ENCODE measurements at places on chromosomes 2 and 18.

GRCh38 chr2:12641441-12641840 lies 75.3 kb upstream of the TRIB2 start:
- DNase-seq, result no peak

- DNase-seq, result peak; percentile 39
These were observed 181.7 kb downstream of the ANAPC1 start for GRCh38 chr2:111702119-111702803.

GRCh38 chr2:102690012-102690411 lies 70.7 kb downstream of the SLC9A2 start:
- no peak for DNase-seq

DNA sequence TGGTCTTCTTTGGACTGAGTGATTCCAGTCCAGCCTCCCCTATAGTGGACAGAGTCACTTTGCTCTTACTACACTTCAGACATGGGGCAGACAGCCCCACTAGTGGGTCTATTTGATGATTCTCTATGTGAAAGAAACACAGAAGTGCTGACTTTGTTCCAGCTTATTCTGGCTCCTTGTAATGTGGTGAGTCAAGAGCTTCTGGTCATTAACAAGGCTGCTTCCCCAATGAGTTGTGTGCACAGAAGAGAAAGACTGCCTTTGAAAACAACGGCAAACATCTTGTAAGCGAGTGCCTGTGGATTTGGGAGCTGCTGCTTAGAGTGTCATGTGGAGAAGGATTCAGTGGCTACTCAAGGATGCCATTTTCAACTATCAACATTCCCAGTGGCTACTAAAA lies 39.1 kb downstream of the RMC1 start:
- DNase-seq, result no peak

DNA sequence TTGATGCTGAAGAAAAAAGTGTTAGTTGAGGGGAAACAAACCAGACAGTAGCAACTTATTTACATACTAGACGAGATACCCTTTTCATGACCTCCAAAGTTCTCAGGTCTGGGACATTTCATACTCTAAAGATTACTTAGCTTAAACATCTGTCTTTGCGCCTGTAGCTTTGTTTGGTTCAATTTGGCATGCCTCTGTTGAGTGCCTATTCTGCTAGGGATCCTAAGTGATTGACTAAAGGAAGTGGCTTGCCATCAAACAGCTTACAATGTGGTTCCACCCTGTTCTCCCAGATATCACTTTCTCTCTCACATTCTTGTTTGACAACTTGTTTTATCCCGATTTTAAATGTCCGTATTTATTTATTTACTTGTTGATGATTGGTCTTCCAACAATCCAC lies 488.8 kb downstream of the PARD3B start:
- DNase-seq, result peak; percentile 14

DNA sequence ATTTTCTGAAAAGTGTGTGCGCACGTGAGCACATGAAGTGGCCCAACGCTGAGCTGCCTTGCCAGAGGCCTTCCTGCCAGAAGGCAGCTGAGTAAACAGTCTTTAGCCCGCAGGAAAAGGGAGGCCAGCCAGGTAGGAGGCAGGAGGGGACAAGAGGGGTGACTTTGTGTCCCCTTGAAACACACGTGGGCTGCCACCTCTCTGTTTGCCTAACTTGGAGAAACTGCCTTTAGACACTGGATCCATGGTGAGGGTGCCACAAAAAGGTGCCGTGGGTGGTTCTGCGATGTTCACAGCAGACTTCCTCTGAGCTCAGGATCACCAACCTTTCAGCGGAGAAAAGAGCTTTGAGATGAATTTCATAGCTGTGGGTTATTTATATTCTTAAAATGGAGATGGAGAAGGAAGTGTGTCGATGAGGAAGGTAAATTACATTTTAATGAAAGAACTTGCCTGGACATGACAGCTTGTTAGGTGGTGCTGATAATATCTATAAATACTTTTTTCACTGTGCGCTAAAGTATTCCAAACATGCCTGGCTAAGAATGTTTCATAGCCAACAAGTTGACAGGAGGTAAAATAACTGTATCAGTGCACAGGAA lies 36.6 kb upstream of the ASB1 start:
- no peak for DNase-seq

DNA sequence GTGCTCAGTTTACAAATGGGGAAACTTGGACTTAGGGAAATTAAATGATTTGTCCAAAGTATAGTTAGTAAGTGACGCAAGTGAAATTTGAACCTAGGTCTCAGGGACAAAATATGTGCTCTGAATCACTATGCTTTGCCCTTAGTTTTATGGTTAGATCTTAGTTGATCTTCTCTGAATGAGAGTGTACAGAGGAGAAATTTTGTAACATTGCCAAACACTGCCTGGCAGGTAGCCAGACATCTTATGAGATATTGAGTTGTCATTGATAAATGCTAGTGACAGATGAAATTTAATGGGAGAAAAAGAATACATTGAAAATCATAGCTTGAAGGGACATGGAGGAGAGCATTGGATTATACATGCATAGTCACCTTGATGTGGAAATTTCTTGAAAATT lies 91.4 kb downstream of the GALNT1 start:
- no peak for DNase-seq

DNA sequence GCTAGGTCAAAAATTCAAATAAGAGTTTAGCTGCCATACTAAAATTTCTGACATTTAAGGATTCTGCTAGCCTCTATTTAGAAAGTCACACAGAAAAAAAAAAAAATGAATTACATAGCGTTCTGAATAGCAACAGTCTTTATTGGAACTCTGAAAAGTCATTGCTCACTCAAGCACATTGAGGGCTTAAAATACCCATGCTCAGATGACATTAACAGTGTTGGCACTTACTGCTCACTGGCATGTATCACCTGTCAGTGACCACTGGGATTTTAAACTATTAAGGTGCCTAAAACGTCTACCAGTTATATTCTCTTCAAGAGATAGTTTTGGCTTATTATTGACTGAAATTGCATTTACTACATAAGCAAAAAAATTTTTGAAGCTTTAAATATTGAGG lies 468.0 kb upstream of the SPHKAP start:
- no peak for DNase-seq
